ENCODE measurements at places on chromosomes 4 and X.

DNA sequence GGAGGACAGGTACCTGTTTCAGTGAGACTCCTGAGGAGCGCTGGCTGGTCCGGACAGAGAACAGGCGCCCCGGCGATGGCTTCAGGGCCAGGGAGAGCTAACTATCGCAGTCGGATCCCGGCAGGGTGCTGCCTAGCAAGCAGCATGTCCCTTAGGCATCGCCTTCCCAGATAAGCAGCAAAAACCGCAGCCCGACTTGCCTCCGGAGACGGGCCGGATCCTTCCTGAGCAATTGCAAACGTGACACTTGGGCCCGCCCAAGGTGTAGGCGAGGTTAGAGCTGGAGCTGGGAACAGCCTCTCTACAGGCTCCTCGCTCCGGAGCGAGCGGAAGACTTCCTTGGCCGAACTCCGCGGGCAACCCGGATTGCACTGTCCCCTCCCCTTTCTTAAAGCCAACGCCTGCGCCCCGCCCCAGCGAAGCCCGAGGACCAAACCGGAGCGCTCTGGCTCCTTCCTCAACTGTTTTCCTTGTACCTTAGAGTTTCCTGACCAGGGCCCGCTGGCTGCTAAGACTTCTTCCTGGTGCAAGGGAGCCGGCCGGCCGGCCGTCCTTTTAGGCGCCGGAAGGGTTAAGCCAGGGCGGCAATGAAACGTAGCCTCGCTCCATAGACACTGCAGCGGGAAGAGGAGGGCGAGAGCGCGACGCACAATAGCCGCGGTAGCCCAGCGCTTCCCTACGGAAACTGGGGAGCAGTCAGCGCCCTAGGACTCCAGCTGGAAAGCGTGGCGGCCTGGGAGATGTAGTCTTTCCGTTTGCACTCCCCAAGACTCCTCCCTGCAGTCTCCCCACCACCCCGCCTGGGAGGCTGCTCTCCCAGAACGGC, at the start of gene OPHN1:
Gene OPHN1 (minus strand): TSS at position 341 of the 826 bp plus-strand sequence. CDS start 475 bp downstream, outside the sequence.
- peak; percentile 10 for DNase-seq

DNA sequence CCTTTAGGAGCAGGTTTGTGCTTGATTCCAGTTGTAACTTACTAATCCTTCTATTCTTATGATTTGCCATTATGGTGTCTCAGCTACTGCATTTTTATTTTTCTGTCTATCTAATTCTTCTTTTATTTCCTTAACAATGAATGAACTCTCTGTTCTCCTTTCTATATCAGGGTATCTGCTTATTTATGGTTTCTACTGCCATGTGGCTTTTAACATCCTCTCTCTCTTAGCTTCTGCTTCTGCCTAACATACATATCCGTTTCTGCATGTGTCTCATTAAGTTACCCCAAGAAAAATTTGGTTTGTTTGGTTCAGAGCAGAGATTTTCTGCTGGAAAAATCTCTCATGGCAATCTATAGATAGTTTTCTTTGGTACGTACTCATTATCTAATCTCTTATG, 614.4 kb downstream of the RPA4 start:
- DNase-seq, result no peak

DNA sequence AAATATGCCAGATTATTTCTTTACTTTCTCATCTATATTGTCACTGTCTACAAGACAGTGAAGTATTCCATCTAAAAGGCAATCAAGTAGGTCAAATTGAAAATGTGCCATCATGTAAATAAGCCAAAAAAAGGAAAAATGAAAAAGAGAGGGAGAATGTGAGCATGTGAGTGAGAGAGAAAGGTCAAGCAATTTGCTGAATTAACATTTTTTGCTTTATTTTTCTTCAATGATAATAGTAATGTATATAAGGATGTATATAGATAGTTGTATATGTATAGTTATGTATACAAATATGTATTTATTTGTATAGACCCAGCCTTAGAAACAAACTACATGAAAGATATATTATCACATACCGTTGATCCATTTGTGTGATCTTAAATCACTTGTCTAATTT, 11.5 kb downstream of the CXCL8 start:
- DNase-seq, result no peak

GRCh38 chr4:183335369-183335940, 13.2 kb upstream of the CLDN24 start:
- DNase-seq, result no peak

DNA sequence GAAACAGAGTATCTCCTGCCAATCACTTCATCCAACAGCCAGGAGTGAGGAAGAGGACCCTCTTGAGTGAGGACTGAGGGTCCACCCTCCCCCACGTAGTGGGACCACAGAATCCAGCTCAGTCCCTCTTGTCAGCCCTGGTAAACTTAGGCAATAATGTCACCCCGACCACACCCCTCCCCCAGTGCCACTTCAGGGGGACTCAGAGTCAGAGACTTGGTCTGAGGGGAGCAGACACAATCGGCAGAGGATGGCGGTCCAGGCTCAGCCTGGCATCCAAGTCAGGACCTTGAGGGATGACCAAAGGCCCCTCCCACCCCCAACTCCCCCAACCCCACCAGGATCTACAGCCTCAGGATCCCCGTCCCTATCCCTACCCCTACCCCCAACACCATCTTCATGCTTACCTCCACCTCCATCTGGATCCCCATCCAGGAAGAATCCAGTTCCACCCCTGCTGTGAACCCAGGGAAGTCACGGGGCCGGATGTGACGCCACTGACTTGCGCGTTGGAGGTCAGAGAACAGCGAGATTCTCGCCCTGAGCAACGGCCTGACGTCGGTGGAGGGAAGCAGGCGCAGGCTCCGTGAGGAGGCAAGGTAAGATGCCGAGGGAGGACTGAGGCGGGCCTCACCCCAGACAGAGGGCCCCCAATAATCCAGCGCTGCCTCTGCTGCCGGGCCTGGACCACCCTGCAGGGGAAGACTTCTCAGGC, at the start of the genes CSAG1 and MAGEA12:
Gene CSAG1 (minus strand): TSS at position 461 of the 715 bp plus-strand sequence. CDS start 1,261 bp downstream, outside the sequence.
Gene MAGEA12 (plus strand): TSS at position 497 of the 715 bp plus-strand sequence. CDS start 2,405 bp downstream, outside the sequence.
- DNase-seq, result peak; percentile 87

All from NCI-H1105 (cell line).